Activated CD4-positive, alpha-beta T cell treated with anti-CD3 and anti-CD28 coated beads, Interleukin-2, amount 10 ng/mL, durations not matched to agents 24 days and 14 days (primary cell): ENCODE measurements at places on chromosomes 3 and 15. TPM values are rescaled to one million over a fixed set of nuclear protein-coding genes. Genes with fewer than 3 reads are reported as not detected.

The CPNE9 gene
- 0.17 TPM in 1 of 2 replicates, not detected in the other for total RNA-seq

The GOLGA8J gene
- not detected in 2 replicates for total RNA-seq

The LSAMP gene
- total RNA-seq: not detected in 2 replicates

The NDN gene
- total RNA-seq: 3.1 and 3.6 TPM in 2 replicates

The RHOV gene
- 1.0 and 1.5 TPM in 2 replicates for total RNA-seq

The GPR15 gene
- total RNA-seq: 3.6 and 4.1 TPM in 2 replicates

The KNG1 gene
- not detected in 2 replicates for total RNA-seq

The SRGAP3 gene
- 0.40 and 0.45 TPM in 2 replicates for total RNA-seq

The STARD9 gene
- total RNA-seq: 7.2 and 8.8 TPM in 2 replicates

The ILDR1 gene
- total RNA-seq: 0.16 and 0.17 TPM in 2 replicates

The UBR1 gene
- total RNA-seq: 31.6 and 34.3 TPM in 2 replicates

The CDHR4 gene
- total RNA-seq: not detected in 2 replicates

The IL20RB gene
- 1.5 and 1.8 TPM in 2 replicates for total RNA-seq

The GOLGA6B gene
- not detected in 2 replicates for total RNA-seq

The POMGNT2 gene
- total RNA-seq: 8.3 and 8.8 TPM in 2 replicates

The ANKUB1 gene
- not detected in 2 replicates for total RNA-seq

DNA sequence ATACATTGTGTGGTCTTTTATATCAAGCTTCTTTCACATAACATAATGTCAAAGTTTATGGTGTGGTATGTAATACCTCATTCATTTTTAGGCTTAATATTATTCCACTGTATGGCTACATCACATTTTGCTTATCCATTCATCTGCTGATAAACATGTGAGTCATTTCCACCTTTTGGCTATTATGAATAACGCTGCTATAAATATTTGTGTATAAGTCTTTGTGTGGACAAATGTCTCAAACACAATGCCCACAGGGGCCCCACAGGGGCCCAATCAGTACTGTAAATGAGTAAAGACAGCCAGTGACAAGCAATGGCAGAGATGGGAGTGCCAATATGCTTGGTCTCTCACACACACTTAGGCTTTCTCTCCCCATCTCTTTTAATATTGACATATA, 54.2 kb downstream of the PIK3R4 start:
- no peak for DNase-seq

DNA sequence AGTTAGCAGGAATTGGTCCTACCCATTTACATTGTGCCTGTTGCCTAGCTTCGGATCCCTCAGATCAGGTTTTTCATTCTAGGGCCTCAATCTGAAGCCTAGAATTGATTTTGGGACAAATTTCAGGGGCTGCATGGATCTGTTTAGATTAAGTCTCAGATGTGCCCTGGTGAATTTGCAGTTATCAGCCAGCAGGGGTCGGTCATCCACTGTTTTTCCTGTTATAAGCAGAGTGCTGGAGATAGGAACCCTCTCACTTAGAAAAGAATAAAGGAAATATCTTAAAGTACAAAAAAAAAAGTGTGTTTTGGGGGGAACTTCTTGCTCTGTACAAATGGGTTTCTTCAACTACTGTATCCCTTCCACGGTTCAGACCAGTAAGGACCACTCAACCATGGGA, 212.5 kb downstream of the BCHE start:
- DNase-seq: no peak

DNA sequence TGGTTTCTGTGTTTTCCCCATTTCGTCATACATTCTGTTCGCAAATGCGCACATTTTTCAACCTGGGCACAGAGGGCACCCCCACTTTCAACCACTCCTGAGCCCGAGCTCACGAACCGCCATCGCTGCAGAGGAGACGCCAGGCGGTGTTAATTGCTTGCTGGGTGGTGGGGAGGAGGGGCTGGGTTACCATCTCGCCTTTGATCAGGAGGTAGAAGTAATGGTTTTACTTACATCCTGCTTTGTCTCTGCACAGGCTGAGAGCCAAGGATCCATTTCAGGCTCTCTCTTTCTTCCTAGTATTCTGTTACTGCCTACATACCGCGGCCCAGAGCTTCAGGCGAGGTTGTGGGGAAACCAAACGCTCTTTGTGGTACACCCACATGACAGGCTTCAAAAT, 177.3 kb upstream of the WNT5A start:
- DNase-seq: no peak

DNA sequence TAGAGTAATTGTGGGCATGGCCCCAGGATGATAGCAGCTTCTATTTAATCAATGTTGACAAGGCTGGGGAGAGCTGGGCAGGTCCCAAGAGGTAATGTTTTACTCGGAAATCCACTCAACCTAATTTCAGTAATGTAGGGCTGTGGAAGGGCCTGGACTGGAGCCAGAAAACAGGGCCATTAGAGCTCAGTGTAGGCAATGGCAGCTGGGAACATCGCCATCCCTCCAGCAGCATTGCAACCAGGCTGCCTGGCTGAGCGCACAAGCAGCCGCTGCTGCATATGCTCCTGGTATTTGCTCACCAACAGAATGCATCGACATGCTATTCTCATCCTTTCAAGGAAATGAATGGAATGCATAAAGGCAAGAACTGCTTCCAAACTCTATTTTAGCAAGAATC, 90.0 kb downstream of the GAP43 start:
- DNase-seq: no peak

- no peak for DNase-seq
Measured at GRCh38 chr3:31823184-31823583, 157.9 kb downstream of the OSBPL10 start.

DNA sequence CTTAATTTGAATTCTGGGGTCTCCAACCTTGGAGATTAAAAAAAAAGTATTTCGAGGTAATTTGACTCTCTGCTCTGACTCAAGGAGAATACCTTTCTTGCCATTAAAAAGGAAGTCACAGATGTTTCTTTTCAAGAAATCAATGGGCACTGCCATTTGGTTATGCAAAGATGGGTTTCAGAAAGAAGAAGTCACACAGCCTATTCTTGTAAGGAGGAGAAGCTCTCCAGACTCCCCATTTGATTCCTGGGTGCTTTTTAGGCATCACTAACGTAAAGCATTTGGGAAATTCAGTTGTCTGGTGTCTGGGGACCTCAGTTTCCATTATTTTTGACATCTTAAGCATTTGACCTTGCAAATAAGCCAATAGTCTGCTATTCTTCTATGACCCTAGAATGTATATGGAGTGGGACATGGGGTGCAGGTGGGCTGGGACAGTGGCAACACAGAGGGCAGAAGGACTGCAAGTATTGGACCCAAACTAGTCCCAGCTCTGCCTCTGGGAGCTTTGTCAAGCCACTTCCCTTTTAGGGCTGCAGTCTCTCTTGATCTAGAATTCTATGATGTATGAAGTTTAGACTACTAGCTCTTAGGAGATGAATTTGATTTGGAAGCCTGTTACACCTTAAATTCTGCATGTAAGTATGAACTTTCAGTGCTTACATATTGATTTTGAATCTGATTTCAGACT, 27.8 kb downstream of the IL5RA start:
- no peak for DNase-seq

DNA sequence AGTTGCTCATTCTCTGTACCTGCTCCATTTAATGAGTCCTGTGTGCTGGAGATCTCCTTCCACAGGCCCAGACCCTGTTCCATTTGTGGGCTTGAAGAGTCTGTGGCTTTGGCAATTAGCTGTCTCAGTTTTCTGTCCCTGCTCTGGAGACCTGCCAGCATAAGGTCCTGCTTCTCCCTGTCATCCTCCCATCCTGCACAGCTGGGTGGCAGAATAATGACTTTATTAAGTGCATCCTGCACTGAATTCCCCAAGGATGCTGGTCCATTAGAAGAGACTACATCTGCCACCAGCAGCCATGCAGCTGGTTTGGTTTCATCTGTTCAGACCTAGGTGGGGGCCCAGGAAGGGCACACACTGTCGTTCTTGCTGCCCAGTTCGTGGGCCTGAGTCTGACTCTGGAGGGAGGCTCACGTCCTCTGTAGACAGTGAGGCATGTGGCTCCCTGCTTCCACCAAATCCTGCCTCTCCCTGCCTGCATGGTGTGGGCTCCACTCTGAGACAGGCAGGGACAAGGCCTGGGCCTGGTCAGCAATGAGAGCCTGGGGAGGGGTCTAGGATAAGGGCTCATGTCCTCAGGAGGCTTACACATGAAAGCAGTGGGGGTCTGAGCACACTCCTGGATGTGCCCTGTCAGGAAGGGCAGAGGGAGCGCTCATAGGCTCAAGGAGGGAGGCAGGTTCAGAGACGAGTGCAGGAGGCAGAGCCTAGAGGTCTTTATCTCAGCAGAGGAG, 78.4 kb upstream of the PRR23E start:
- no peak for DNase-seq

GRCh38 chr3:25448750-25449692, 21.0 kb downstream of the RARB start:
- DNase-seq: no peak

DNA sequence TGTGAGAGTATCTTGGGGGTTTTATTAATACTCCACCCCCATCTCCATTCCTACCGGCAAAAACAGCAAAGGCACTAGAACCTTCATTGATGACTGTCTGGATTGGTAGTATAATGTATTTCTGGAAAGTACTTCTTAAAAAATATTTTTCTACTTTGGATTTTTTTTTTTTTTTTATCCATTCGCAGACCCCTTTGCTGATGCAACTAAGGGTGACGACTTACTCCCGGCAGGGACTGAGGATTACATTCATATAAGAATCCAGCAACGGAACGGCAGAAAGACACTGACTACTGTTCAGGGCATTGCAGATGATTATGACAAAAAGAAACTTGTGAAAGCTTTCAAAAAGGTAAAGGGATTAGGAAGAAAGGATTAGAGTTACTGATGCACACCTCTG, 1.2 kb downstream of the EIF1B start:
- DNase-seq: no peak

DNA sequence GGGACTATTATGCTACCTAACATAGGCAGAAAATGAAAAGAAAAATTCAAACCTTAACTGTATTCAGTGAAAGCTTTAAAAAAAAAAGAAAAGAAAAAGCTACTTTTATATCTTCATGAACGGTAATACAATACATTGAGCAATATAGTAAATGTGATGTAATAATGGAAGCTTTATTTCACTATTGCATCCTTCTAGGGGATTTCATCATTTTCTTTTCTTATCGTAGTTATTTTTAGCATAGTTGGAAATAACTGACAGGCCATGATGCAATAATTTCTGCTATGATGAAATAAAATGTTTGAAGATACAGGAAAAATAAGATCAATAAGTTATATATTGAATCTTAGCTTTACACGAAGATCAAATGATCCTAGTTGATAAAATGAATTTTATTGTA, 40.3 kb upstream of the ZCWPW2 start:
- no peak for DNase-seq

- DNase-seq: no peak
Measured at GRCh38 chr3:148866261-148866660, 1.2 kb downstream of the CPA3 start.

- no peak for DNase-seq
Measured at GRCh38 chr3:24972491-24972890, 455.6 kb upstream of the RARB start.

GRCh38 chr3:110178965-110179364, 841.6 kb upstream of the DPPA4 start:
- DNase-seq: no peak

GRCh38 chr3:11956781-11957180, 47.4 kb upstream of the SYN2 start:
- DNase-seq: no peak
